ENCODE measurements at places on chromosomes 7 and 10. TPM values are rescaled to one million over a fixed set of nuclear protein-coding genes. Genes with fewer than 3 reads are reported as not detected.

The UTF1 gene
- not detected for polyA plus RNA-seq

The CNPY1 gene
- 0.11 TPM for polyA plus RNA-seq

The WDR37 gene
- polyA plus RNA-seq = 10.1 TPM

The TUBAL3 gene
- 0.14 TPM for polyA plus RNA-seq

The UNCX gene
- polyA plus RNA-seq = not detected

The IRF5 gene
- polyA plus RNA-seq = 2.2 TPM

The TRPV5 gene
- polyA plus RNA-seq = 0.14 TPM

The FAM25G gene
- not detected for polyA plus RNA-seq

The ZP3 gene
- polyA plus RNA-seq = 1.0 TPM

The CALHM2 gene
- 18.9 TPM for polyA plus RNA-seq

The PKD2L1 gene
- not detected for polyA plus RNA-seq

The ADAM22 gene
- 10.2 TPM for polyA plus RNA-seq

The GIMAP5 gene
- 8.3 TPM for polyA plus RNA-seq

The HUS1 gene
- 17.7 TPM for polyA plus RNA-seq

The MRC1 gene
- 15.5 TPM for polyA plus RNA-seq

The TMEM270 gene
- polyA plus RNA-seq = not detected

The DNA2 gene
- polyA plus RNA-seq = 3.9 TPM

The MMD2 gene
- not detected for polyA plus RNA-seq

The COG5 gene
- polyA plus RNA-seq = 23.9 TPM

The IFIT1B gene
- 0.40 TPM for polyA plus RNA-seq

The PTPN20 gene
- polyA plus RNA-seq = 1.3 TPM
